ENCODE measurements at places on chromosomes 3 and 15. TPM values are rescaled to one million over a fixed set of nuclear protein-coding genes. Genes with fewer than 3 reads are reported as not detected.

The SKOR1 gene
- total RNA-seq, result 0.16 TPM

The SEMA7A gene
- total RNA-seq, result 51.5 TPM

The LRTM1 gene
- total RNA-seq, result not detected

The SMCO1 gene
- not detected for total RNA-seq

The NR2E3 gene
- 0.16 TPM for total RNA-seq

DNA sequence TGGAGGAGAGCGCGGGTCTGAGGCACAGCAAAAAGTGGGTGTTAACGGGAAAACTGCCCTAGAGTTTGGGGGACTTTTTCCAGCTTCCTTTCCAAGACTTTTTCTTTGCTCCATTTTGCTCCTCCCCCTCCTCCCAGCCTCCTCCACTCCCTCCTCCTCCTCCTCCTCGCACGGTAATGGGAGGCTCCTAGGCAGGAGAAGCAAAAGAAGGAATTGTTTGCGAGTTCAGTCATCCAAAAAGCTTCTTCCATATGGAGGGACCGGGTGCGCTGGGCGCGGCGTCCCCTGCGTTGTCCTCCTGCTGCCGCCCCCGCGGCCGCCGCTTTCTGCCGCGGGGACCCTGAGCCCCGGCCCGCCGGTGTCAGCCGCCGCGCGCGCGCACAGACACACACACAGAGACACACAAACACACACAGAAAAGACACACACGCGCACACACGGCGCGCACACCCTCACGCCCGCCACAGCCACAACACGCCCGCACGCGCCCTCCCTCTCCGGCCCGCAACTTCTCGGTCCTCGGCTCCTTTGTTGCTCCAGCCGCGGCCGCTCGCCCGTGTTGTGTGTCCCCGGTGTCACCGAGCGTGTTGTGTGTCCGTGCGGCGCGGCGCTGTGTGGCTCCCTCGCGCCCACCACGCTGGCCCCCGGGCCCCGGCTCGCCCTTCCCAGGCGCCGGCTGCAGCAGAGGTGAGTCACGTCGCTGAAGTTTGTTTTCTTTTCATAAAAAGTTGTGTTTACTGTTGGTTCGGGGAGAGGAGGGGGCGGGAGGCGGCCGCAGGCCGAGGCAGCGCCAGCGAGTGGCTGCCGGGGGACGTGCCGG is at the start of gene BOC:
BOC (plus strand) TSS at position 228 of the 820 bp plus-strand sequence. CDS start 38,246 bp downstream, outside the sequence.
- DNase-seq, result no peak

DNA sequence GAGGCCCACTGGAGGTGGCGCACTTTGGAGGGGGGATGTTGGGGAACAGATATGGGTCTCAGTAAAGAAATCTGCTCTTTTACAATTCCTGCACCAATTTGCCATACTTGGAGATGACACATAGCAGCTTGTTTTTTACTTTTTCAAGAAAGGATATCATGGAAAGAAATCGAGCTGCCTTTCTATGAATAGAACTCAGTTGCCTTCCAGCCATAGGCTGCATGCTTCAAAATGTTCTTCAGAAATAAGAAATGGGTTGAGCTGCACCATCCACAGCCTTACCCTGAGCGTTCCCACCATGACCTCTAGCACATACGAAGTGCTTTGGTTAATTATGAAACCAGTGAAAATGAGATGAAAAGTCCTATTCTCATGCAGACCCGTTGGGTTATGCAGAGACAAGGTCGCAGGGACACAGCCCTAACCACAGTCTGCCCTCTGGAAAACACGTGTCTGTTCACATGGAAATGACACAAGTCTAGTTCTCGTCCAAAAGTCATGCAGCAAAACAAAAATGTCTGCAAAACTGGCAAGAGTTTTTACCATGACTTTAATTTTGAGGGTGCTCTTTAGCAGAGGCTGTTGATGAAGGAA is 36.3 kb downstream of the NGRN start:
- DNase-seq, result no peak

GRCh38 chr15:92653836-92654539 is 1.6 kb downstream of the FAM174B start:
- no peak for DNase-seq

DNA sequence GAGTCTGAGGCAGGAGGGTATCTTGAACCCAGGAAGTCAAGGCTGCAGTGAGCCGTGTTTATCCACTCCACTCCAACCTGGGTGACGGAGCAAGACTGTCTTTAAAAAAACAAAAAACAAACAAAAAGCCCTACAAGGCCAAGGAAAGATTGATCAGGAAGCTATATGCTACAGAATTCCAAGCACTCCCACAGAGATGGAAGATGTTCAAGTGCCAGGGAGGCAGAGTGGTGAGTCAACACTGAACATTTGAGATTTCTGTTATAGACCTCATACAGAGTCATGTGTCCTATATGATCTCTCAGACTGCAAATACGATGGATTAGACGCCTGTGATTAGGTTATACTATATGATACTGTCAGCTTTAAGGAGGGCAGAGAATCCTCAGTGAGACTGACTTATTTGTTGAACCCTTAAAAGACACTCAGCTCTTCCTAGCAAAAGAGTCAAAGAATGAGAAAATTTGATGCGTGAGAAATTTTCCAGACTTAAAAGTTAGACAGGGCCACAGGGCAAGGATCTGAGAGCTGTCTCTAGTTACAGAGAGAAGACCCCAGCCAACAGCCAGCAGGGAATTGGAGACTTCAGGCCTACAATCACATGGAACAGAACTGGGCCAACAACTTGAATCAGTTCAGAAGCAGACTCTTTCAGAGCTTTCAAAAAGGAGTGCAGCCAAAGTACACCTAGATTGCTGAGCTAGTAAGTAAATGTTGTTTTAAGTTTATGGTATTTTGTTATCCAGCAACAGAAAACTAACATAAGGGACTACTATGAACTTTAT is 107.6 kb downstream of the PIK3CB start:
- no peak for DNase-seq

DNA sequence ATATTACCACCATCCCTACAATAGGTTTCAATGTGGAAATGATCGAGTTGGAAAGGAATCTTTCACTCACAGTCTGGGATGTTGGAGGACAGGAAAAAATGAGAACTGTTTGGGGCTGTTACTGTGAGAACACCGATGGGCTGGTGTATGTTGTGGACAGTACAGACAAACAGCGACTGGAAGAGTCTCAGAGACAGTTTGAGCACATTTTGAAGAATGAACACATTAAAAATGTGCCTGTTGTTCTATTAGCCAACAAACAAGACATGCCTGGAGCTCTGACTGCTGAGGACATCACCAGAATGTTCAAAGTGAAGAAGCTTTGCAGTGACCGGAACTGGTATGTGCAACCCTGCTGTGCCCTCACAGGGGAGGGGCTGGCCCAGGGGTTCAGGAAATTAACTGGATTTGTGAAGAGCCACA is 510 bp downstream of the ARL14 start:
- no peak for DNase-seq

DNA sequence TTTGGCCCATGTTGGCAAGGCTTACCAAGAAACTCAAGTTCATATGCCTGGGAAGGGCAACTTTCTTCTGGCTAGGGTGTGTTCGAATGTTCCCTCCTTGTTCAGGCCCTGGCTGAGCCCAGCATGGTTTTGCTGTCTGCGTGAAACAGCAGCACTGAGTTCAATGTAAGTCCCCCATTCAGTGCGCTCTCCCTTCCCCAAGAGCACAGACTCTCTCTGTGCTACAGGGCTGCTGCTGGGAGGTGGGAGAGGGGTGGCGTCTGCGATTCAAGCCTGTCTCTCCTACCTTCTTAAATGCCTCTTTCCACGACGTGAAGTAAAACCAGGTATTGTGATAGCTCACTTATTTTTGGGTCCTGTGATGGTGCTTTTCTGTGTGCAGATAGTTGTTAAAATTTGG is 289.3 kb upstream of the GOLIM4 start:
- no peak for DNase-seq

- DNase-seq, result no peak
Observed at GRCh38 chr3:156368189-156368588, 186.7 kb downstream of the SSR3 start.

- no peak for DNase-seq
Observed at GRCh38 chr15:83449250-83449671, 2.1 kb downstream of the SH3GL3 start.

DNA sequence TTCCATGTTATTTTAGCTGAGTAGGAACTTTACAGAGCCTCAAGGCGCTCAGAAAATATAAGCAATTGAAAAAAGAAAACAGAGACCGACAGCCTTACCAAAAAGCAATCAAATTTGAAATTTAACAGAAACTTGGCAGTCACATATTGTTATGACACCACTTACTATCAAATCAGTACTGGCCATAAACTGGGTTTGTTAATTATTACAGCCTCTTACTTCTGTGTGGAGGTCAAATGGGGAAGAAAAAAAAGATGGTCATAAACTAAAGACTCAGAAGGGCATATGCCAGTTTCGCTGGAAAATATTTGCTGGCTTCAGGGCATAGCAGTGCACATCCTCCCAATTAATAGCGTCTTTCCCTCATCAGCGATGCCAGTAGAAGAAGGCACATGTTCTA is 45.5 kb upstream of the SUCLG2 start:
- DNase-seq, result no peak

- DNase-seq, result no peak
Observed at GRCh38 chr3:158909870-158910269, 108.0 kb downstream of the MFSD1 start.

- no peak for DNase-seq
Observed at GRCh38 chr3:189975391-189975990, 145.2 kb downstream of the P3H2 start.

DNA sequence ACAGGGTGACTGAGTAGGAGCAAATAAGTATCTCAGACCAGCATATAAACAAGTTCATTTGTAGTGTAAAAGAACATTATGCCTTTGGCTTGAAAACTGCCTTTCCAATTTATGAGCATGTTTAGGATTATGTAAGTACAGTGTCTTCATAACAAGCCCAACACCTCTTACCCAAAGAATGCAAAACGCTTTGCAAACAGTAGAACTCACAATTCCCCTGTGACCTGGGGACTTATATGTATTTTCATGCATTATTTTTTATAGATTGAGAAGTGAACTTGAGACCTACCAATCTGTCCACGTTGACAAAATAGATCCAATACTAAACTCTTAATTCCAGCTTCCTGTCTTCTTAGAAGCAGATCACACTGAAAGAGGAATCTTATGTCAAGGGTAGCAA is 202.1 kb downstream of the TP63 start:
- no peak for DNase-seq

- DNase-seq, result no peak
Observed at GRCh38 chr3:57709559-57709958, 16.7 kb upstream of the DENND6A start.

- no peak for DNase-seq
Observed at GRCh38 chr3:185934767-185935464, 2.9 kb downstream of the TRA2B start.

- DNase-seq, result no peak
Observed at GRCh38 chr15:94206463-94207167, 24.7 kb upstream of the MCTP2 start.

Measured in occipital lobe (tissue), 3 donors.